ENCODE measurements at places on chromosomes 6 and 20. TPM values are rescaled to one million over a fixed set of nuclear protein-coding genes. Genes with fewer than 3 reads are reported as not detected.

GRCh38 chr6:149014631-149015534, 268.1 kb downstream of the UST start:
- peak; percentile 76 for DNase-seq

- no peak for DNase-seq
These were observed 23.6 kb downstream of the GTF2H5 start for GRCh38 chr6:158191761-158192160.

GRCh38 chr6:135622081-135622480, 124.5 kb upstream of the AHI1 start:
- DNase-seq = no peak

DNA sequence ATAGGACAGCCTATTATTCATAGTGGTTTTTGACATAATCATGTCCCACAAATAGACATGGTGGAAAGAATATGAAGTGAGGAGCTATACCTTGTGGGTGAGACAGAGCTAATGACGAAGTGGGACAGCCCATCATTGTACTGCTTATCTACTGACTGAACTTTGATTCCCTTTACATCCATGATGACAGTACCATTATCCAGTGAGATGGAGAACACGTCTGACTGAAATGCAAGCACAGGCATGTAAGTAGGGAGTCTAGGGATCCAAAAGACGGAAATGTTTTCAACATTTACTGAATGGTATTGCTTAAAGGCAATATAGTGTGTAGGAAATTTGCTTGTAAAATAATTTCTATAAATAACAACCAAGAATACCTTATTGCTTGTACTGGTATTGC, 43.5 kb downstream of the FAM229B start:
- DNase-seq = no peak

- DNase-seq = no peak
These were observed 21.1 kb downstream of the FBXO9 start for GRCh38 chr6:53086302-53086701.

DNA sequence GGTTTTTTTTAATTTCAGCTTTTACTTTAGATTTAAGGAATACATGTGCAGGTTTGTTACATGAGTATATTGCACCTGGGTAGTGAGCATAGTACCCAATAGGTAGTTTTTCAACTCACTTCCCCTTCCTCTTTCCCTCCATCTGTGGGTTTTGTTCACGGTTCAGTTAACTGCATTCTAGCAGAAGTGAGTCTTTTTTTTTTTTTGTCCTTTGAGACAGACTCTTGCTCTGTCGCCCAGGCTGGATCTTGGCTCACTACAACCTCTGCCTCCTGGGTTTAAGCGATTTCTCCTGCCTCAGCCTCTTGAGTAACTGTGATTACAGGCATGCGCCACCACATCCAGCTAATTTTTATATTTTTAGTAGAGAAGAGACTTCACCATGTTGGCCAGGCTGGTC, 8.7 kb downstream of the UBR2 start:
- no peak for DNase-seq

DNA sequence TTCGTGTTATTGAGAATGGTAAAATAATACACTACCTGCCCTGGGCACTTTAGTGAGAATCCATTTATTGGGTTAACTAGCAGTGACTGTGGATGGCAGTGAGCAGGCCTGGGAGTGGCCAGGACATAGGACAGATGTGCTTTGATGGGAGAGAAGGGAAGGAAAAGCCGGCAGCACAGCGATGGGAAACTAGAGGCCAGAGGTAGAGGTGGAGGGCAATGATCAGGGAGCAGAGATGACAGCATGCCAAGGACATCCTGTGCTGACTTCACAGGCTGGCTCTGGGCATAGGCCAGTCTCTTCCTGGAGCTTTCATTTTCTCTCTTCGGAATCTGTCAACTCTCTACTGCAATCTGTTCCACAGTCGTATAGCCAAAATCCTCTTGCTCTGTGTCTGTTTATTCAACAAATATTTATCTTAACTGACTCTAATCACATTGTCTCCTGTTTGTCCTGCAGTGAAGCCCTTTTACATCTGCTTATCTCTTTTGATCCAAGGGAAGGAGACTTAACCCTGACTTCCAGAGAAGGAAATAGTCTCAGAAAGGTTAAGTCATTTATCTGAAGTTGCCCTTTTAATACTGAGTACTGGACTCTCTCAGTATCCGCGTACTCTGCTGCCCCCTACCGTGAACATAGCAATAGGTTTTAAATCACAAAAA, 18.4 kb upstream of the MMP24 start:
- peak; percentile 91 for DNase-seq

- DNase-seq = no peak
These were observed 180.2 kb upstream of the HDAC2 start for GRCh38 chr6:114151064-114151690.

DNA sequence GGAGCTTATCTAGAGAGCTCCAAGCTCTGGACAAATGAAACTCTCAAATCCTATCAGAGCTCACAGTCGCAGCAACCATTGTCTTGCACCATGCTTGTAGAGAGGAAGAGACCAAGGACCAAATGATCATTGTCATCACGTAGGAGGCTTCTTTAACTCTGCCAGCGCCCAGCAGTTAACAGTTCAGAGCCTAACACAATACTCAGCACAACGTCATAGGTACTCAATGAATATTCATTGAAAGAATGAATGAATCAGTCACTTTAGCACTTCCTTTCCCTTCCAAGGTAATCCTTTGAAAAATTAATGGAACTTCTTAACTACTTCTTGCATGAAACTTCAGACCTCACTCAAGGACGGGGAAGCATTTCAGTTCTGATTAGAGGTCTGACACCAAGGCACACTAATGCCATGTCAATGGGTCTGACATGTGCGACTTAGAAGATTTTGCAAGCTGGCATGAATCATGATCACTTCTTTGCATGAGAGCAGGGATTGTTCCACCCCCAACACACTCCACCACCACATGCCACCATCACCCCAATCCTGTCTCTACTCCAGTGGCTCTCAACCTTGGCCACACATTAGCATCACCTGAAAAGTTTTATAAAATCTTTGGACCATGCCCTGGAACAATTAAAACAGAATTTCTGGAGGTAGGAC, 45.1 kb downstream of the KHDC1L start:
- no peak for DNase-seq

- no peak for DNase-seq
These were observed 285.5 kb downstream of the KIF16B start for GRCh38 chr20:16287776-16288175.

DNA sequence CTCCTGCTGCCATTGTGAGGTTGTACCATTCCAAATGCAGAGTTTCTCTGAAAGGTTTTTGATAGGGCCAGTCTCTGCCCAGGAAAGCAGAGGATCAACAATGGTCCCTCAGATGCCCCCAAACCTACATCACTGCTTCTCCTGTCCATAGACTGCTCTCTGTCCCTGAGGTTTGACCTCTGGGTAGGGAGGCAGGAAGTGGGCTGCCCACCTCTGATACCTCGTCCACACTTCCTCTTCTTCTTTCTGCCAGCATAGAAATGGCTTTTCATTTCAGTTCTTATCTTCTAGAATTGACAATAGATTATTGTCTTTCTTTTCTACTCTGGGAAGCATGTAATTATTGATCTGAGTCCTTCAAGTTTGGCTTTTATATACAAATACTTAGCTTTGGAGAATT, 170.6 kb downstream of the TRMT11 start:
- DNase-seq = no peak

- DNase-seq = no peak
These were observed 194.8 kb downstream of the PREX1 start for GRCh38 chr20:48632825-48633619.

DNA sequence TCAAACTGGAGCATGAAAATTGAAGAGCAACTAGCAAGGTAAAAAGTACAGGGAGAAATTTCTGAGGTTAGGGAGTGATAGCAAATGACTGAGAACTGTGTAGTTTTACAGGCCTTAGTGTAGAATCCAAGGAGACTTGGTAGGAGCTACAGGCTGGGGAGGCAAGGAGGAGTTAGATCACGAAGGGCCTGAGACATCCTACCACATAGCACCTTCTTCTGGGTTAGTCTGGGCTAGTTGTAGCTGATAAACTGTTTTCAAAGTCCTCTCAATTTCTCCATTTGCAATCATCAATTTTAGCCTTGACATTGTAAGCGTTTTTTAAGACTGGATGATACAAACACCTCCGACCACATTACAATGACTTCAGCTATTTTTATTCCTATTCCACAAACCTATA, 209.7 kb downstream of the TMEM200A start:
- no peak for DNase-seq

DNA sequence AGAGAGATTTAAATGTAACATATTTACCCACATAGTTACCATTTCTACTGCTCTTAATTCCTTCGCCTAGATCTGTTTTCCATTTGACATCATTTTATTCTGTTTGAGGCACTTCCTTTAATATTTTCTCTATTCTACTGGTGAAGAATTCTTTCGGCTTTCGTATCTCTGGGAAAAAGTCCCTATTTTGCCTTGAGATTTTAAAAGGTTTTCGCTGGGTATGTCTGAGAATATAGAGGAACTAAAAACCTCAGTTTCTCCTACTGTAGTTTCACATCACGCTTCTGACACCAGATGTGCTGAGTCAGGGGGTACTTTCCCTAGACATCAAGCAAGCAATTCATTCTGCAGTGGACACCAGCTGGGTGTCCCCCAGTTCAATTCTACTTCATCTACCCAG, 61.7 kb downstream of the E2F3 start:
- no peak for DNase-seq

The CLIC5 gene
- 16.0 TPM for polyA plus RNA-seq

The KIFC1 gene
- polyA plus RNA-seq = 2.6 TPM

The SLC17A9 gene
- polyA plus RNA-seq = 9.2 TPM

The MLN gene
- polyA plus RNA-seq = not detected

The CST5 gene
- polyA plus RNA-seq = 0.65 TPM

The LIN28B gene
- polyA plus RNA-seq = not detected

The GABRR1 gene
- not detected for polyA plus RNA-seq

The HLA-F gene
- 205 TPM for polyA plus RNA-seq

The MOCS1 gene
- 18.8 TPM for polyA plus RNA-seq

The ROMO1 gene
- 501 TPM for polyA plus RNA-seq

The SLC17A2 gene
- polyA plus RNA-seq = not detected

The ETV7 gene
- polyA plus RNA-seq = 6.6 TPM

The PLG gene
- polyA plus RNA-seq = 0.52 TPM
